ENCODE measurements at places on chromosomes 16 and 17.

DNA sequence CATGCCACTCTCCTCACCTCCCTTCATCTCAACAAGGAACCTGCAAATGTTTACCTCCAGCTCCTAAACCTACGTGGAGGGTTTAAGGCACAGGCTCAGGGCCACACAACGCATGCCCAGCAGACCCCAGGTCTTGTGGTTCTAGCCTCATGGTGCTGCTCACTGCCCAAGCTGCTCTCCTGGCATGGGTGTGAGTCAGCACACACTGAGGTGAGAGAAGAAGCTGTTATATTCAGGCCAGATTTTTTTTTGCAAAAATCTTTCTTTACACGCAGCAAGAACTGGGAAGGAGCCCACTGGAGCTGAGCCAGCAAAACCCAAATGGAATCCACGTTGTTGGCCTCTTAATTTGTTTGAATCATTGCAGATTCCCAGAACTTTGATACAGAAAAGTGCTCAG is 5.5 kb upstream of the C16orf96 start:
- H3K27me3 ChIP-seq: no peaks in the 10 kb centered on the region
- DNase-seq: no peak
- H3K4me3 ChIP-seq: no peak overlapping the region
- no peak overlapping the region for H3K27ac ChIP-seq

- H3K4me3 ChIP-seq: peak overlapping the region; percentile 7
- H3K36me3 ChIP-seq: no peaks in the 10 kb centered on the region
- DNase-seq: peak; percentile 92
- H3K27me3 ChIP-seq: no peaks in the 10 kb centered on the region
These were observed 26.4 kb downstream of the EEF2K start for GRCh38 chr16:22232277-22233036.

DNA sequence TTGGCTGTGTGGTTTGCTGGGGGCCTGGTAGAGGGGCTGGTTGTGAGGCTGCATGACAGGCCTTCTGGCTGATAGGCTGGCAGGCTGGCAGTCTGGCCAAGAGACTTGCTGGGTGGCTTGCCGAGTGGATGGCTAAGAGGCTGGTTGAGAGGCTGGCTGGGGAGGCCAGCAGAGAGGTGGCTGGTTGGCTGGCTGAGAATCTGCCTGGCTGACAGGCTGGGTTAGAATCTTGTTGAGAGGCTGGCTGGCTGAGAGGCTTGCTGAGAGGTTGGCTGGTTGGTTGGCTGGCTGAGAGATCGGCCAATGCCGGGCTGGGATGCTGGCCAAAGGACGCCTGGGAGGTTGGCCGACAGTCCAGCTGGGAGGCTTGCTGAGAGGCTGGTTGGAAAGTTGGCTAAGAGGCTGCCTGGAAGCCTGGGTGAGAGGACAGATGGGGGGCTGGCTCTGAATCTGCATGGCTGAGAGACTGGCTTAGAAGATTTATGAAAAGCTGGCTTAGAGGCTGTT is 35.9 kb upstream of the ACSM2B start:
- no peak for DNase-seq
- no peak overlapping the region for H3K4me3 ChIP-seq
- no peak overlapping the region for H3K27ac ChIP-seq
- no peaks in the 10 kb centered on the region for H3K36me3 ChIP-seq
- H3K27me3 ChIP-seq: peaks cover 67% of the 10 kb centered on the region

- no peak for DNase-seq
- no peak overlapping the region for H3K4me3 ChIP-seq
- no peaks in the 10 kb centered on the region for H3K27me3 ChIP-seq
These were observed 25.8 kb downstream of the STAT3 start for GRCh38 chr17:42362245-42362961.

DNA sequence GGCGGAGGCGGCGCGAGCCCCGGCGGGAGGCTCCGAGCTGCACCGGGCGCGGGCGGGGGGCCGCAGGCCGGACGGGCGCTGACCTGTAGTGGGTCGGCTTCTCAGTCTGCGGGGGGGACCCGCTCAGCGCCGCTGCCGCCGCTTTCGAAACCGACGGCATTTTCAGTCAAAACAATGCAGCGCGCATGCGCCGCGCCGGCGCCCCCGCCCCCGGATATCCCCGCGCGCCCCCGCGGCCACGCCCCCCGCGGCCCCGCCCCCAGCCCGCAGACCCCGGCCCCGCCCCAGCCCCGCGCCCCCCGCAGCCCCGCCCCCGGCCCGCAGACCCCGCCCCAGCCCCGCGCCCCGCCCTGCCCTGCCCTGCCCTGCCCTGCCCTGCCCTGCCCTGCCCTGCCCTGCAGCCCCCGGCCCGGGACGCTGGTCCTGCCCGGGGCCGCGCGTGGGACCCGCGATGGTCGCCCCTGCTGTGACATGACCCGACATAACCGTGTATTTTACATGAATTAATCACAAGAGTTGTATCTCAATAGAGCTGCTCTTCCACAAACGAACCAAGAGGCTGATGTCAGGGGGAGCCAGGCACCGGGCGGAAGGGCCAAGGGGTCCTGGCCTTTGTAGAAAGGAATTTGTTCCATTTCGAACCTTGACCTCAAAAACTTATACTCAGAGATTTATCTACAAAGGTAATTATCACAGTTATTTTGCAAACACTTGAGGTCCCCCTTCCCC is at the start of gene UNKL:
UNKL (minus strand) TSS at position 173 of the 729 bp plus-strand sequence; CDS start at position 160, 13 bp downstream.
- no peak for DNase-seq
- peaks cover 5% of the 10 kb centered on the region for H3K36me3 ChIP-seq
- H3K27ac ChIP-seq: peak within 1 kb of the TSS; percentile 95
- peak within 1 kb of the TSS; percentile 82 for H3K4me3 ChIP-seq
- H3K27me3 ChIP-seq: no peaks in the 10 kb centered on the region

Data from HCT116 (cell line).